Aorta (tissue), 5 donors: ENCODE measurements at places on chromosomes 3 and 15. TPM values are rescaled to one million over a fixed set of nuclear protein-coding genes. Genes with fewer than 3 reads are reported as not detected.
A peak's percentile ranks its signal among the peaks of the same experiment; 100 is the strongest.

- H3K27ac ChIP-seq = no peak overlapping the region
- no peaks in the 10 kb centered on the region for H3K4me1 ChIP-seq
- peak; percentile 84 for DNase-seq
- no peak overlapping the region for H3K4me3 ChIP-seq
- H3K27me3 ChIP-seq = no peaks in the 10 kb centered on the region
These were observed 40.9 kb upstream of the RYK start for GRCh38 chr3:134291319-134292254.

DNA sequence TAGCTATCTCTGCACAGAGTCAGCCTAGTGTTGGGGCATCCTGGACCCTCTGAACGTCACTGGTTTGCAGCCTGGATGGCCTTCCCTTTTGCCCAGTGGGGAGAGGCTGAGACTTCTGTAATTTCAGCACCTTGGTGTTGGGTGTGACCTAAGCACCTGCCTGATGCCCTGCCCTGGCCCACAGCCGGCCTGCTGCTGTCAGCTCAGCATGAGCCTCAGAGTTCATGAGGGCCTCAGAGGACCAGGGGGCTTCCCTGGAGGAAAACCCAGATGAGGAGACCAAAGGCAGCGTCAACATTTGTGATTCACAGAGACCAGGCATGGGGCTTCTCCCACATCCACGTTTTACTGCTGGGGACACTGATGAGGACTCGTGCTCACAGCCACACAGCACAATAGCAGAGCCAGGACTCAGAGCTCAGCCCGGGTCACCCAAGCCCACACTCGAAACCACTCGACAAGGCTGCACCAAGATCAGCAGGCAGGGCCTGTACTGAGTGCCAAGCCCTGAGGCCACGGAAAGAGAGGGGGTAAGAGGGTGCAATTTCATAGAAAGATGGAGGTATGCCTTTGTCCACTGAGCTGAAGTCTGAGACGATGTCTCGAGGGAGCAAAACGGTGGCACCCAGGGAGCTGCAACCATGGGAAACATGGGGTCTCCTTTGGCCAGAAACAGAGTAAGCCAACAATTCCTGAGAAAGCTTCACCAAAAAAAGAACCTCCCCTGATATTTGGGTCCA lies 9.9 kb upstream of the GP9 start:
- peak; percentile 48 for DNase-seq
- no peak overlapping the region for H3K4me3 ChIP-seq
- H3K4me1 ChIP-seq = no peaks in the 10 kb centered on the region

- H3K36me3 ChIP-seq = peaks cover 4% of the 10 kb centered on the region
- no peaks in the 10 kb centered on the region for H3K4me1 ChIP-seq
- H3K4me3 ChIP-seq = no peak overlapping the region
- no peak overlapping the region for H3K27ac ChIP-seq
These were observed 39.9 kb downstream of the RASA2 start for GRCh38 chr3:141526709-141527108.

DNA sequence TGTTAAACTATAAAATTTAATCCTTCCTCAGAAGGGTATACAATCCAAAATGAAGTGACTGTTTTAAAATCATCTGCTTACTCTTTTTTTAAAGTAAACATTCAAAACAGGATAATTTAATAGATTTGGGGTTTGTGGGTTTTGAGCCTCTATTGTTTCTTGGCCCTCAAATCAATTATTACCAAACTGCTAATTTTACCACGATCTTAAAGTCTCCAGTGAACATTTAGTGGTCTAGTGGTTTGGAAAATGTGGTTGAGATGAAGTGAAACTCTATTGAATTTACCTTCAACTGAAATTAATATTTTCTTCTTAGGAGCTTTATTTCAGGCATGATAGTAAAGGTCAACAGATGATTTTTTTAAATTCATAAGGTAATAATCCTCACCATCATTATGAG lies 11.2 kb upstream of the ATP11B start:
- no peaks in the 10 kb centered on the region for H3K36me3 ChIP-seq
- no peak overlapping the region for H3K27ac ChIP-seq
- H3K4me1 ChIP-seq = no peaks in the 10 kb centered on the region
- H3K27me3 ChIP-seq = peaks cover 2% of the 10 kb centered on the region

GRCh38 chr3:187044867-187045552 lies 94.3 kb downstream of the RPL39L start:
- H3K36me3 ChIP-seq = peaks cover 4% of the 10 kb centered on the region
- H3K27me3 ChIP-seq = no peaks in the 10 kb centered on the region
- no peak overlapping the region for H3K4me3 ChIP-seq
- no peak for DNase-seq
- peaks cover 3% of the 10 kb centered on the region for H3K4me1 ChIP-seq

DNA sequence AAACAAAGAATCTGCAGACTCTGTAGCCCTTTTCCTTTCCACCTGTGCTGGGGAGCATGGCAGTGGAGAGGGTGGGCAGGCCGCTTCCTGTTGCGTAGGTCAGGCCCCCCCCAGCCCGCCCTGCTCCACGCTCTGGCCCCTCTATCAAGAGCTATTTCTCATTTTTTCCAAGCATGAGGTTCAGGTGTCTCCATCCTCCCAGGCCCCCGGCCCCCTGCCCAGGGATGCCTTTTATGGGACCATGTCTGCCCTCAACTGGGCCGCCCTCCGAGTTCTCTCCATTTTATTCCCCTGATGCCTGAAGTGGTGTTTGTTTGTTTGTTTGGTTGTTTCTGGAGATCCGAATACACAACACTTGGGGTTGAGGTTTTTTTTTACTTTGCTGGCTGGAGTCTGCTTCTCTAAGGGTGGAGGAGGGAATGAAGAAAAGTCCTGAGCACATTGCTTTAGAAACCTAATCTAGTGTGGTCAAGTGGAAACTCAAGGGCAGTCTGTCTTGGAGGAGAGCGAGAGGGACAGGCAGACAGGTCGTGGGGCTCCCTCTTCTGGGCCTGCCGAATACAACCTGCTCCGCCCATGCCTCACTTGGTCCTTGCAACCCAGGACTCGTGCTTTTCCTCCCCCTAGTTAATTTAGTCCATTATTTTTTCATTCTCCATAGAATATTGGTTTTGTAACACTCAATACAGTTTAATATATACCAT lies 176.5 kb upstream of the LYSMD4 start:
- no peaks in the 10 kb centered on the region for H3K36me3 ChIP-seq
- H3K4me3 ChIP-seq = no peak overlapping the region

DNA sequence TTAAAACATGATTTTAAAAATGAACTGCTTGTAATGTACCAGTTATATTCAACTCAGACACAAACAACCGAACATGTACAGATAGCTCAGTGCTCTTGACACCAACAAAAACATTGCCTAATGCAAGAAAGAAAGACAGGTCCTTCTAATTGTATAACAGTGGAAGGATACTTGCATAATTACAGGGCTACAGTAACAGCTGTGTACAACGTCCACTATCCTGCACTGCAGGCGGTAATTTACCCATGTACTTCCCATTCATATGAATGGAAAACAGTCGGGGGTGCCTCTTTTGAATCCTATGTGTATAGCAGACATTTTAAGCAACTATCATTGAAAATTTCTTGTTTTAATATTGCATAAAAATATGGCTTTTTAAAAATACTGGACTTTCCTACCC lies 41.1 kb upstream of the PLSCR5 start:
- H3K4me3 ChIP-seq = no peak overlapping the region
- no peaks in the 10 kb centered on the region for H3K36me3 ChIP-seq
- no peaks in the 10 kb centered on the region for H3K27me3 ChIP-seq
- H3K4me1 ChIP-seq = no peaks in the 10 kb centered on the region

GRCh38 chr3:59535791-59536221 lies 486.0 kb upstream of the CFAP20DC start:
- H3K4me1 ChIP-seq = no peaks in the 10 kb centered on the region
- no peak overlapping the region for H3K27ac ChIP-seq
- no peaks in the 10 kb centered on the region for H3K36me3 ChIP-seq
- no peaks in the 10 kb centered on the region for H3K27me3 ChIP-seq

- no peaks in the 10 kb centered on the region for H3K27me3 ChIP-seq
- no peaks in the 10 kb centered on the region for H3K4me1 ChIP-seq
- H3K27ac ChIP-seq = no peak overlapping the region
- no peaks in the 10 kb centered on the region for H3K36me3 ChIP-seq
- peak overlapping the region; percentile 38 for H3K4me3 ChIP-seq
- DNase-seq = peak; percentile 86
These were observed 4.4 kb upstream of the SYNM start for GRCh38 chr15:99100245-99101173.

The GOLGA6A gene
- polyA plus RNA-seq = not detected

The SAMMSON gene
- polyA plus RNA-seq = 3.6 TPM

The CEMIP gene
- 0.10 TPM for polyA plus RNA-seq

The GADL1 gene
- 1.4 TPM for polyA plus RNA-seq
